Right ventricle myocardium inferior (tissue), 1 donor: ENCODE measurements at places on chromosomes 12 and 14. TPM values are rescaled to one million over a fixed set of nuclear protein-coding genes. Genes with fewer than 3 reads are reported as not detected.

MUCL1 gene
- total RNA-seq: not detected

RERGL gene
- 2.1 TPM for total RNA-seq

TAS2R7 gene
- total RNA-seq: not detected

TMEM52B gene
- not detected for total RNA-seq

ABHD12B gene
- not detected for total RNA-seq

KIF21A gene
- 57.9 TPM for total RNA-seq

L3HYPDH gene
- total RNA-seq: 8.8 TPM

CLEC9A gene
- not detected for total RNA-seq

PLEKHG7 gene
- total RNA-seq: not detected

PTPRR gene
- 1.2 TPM for total RNA-seq

LGR5 gene
- not detected for total RNA-seq

FOXM1 gene
- 1.2 TPM for total RNA-seq

C12orf50 gene
- 0.05 TPM for total RNA-seq

HNF1A gene
- total RNA-seq: not detected

GPR135 gene
- 1.5 TPM for total RNA-seq

RNF212B gene
- total RNA-seq: not detected

IL25 gene
- total RNA-seq: not detected

KRT74 gene
- not detected for total RNA-seq

MGP gene
- total RNA-seq: 369 TPM

PLA2G1B gene
- total RNA-seq: not detected

AEBP2 gene
- total RNA-seq: 27.8 TPM
